ENCODE measurements at places on chromosomes 7 and 10.

- no peak for ATAC-seq
Measured at GRCh38 chr10:97944772-97945171, 85.6 kb downstream of the CRTAC1 start.

DNA sequence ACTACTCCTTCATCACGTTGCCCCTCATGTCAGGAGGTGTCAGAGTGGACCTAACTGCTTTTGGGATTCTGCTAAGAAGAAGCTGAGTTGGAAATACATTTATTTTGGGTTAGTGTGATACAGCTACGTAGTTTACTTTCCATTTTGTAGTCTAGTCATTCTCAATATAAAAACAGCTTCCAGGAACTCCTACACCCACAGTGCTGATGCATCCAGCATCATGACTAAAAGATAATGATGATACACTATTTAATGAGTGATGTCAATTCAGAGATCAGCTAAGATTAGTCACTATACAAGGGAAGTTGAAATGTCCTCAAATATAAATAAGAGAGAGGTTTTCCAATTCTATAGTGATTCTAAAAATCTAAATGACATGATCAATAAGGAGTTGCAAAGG lies 264.2 kb upstream of the SLC26A5 start:
- no peak for ATAC-seq

- no peak for ATAC-seq
Measured at GRCh38 chr7:12062062-12062461, 149.0 kb upstream of the TMEM106B start.

DNA sequence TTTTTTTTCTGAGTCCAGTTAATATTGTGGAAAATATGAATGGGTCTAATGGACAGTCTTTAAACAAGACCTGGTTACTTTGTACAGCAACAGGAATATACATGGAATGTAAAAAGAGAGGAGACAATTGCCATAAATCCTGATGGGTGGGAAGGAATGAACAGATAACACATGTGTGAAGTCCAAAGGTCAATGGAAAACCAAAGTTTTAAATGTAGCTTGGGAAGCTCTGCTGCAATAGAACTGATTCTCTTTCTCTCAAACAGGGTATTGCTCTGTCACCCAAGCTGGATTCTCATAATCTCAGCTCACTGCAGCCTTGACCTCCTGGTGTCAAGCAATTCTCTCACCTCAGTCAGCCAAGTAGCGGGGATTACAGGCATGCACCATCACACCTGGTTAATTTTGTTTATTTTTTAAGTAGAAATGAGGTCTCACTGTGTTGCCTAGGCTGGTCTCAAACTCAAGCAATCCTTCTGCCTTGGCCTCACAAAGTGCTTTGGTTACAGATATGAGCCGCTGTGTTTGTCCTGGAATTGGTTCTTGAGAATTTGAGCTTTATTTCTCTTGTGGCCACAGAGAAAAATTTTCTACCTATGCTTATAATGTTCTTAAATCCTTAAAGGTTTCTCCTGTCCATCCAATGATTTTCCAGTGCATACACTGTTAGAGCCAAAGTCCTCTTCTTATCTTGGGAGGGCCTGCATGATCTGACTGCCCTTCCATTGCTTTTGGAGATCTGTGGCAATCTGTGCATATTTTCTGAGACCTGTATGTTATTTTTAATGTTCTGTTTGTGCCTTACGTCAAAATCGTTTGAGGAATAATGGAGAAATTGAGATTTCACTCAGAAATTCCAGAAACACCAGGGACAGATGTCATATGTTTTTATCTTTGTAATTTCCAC lies 30.7 kb upstream of the ZNF92 start:
- ATAC-seq: no peak

DNA sequence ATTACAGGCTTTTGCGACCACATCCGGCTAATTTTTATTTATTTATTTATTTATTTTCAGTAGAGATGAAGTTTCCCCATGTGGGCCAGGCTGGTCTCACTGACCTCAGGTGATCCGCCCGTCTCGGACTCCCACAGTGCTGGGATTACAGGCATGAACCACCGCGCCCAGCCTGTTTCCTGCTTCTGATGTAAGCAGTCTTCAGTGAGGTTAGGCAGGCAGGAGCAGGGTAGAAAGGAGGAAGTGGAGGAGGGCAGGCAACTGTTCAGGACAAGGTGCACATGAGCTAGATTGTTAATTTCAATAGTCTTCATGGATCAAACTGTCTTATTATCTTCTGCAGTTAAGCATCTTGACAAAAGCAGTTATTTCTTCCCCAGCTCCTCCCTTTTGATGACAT lies 605.0 kb downstream of the CCSER2 start:
- ATAC-seq: no peak

DNA sequence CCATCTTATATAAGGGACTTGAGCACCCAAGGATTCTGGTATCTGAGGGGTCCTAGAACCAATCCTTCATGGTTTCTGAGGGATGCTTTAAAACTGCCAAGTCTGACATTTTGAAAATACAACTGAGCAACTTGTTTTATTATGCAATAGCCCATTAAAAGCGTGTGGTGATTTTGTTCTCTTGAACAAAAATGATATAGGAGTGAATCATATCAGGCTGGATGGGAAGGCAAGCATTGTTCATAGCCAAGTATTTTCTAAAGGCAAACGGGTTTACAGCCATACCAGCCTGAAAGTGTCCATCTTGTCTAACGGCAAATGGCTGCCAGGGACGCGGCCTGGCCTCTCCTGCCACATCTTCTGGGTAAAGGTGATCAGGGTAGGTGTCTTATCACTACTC lies 23.4 kb downstream of the RPP38 start:
- ATAC-seq: no peak

- ATAC-seq: no peak
Measured at GRCh38 chr7:155568333-155568660, 21.9 kb upstream of the CNPY1 start.

- no peak for ATAC-seq
Measured at GRCh38 chr7:137609500-137609899, 237.3 kb downstream of the DGKI start.

DNA sequence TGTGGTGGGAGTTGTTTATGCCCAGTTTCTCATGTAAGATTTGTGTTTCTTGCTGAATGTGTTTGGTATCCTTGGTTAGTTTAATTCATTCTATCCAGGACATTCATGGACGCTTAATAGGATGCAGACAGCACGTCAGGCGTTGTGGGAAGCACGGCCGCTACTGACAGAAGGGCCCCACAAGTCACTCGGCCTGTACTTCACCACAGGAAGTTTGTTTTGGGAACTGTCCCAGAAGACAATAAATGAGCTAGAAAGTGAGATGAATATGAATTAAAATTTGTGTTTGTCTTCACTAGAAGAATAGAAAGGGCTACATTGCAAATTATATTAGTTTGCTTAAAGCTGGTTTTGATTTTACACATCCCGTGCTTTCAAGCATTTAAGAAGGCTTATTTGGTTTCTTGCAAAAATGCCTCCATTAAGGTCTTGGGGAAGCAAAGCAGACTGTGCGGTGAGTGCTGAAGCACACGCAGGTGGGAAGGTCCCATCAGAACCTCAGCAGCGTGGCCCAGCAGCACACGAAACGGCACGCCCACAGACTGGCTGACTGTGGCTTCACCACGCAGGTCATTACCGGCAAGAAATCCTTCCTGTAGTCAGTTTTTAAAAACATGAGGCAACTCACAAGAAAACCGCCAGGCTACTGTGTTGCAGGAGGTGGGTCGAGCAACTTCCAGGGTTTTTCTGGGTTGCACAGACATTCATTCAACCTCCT lies 74.1 kb downstream of the VIPR2 start:
- ATAC-seq: no peak

GRCh38 chr7:36116347-36117202 lies 36.5 kb upstream of the EEPD1 start:
- ATAC-seq: no peak

DNA sequence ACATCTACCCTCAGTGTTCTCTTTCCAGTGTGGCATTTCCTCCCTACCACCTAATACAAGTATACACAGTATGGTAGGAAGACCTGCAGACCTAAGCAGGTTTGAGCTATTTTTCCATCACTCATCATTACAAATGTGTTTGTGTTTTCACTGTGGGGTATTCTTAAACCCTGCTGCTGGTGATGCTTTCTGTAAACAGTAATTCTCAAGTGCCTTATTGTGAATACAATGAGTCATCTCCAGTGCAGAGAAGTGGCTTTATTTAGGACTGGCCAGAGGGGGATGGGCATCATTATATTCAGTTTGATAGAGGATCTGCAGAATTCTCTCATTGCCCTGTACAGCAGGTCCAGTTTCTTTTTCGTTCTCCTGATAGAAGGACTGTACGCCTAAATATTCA lies 63.7 kb downstream of the GRM8 start:
- no peak for ATAC-seq

GRCh38 chr10:5930272-5930671 lies 40.2 kb downstream of the FBH1 start:
- ATAC-seq: no peak

DNA sequence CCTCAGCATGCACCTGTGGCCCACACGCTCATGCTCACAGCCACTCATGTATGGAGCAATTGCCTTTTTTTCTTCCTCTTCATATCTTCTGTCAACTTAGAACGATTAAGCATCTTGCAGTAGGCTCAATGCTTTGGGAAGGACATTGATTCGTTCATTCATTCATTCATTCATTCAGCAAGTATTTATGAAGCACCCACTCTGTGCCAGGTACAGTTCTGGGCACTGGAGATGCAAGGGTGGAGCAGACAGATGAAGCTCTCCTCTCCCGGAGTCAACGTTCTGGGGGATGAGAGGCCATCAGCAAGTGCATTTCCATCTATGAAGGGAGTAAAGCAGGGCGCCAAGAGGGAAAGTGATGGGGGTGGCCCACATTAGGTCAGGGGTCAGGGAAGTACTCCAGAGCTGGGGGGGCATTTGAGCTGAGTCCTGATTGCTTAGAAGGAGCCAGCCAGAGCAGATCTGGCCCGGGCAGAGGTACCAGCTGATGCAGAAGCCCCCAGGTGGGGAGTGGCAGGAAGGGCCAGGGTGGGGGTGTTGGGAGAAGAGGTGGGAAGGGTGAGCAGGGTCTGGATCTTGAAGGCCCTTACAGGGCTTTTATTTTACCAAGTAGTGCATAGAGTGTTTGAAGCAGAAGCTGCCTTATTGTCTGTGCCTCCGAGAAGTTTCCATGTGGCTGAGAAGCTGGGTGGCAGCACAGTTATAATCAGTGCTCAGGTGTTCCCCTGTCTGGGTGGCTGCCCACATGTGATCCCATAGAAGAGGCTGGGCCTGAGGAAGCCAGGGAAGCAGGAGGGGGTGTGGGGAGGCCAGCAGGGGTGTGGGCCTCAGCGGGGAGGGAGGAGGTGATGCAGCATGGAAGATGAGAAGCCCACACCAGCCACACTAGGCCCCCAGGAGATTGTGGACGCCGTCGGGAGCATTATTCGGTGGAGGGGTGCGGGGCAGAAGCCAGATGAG lies 36.2 kb downstream of the CHST3 start:
- ATAC-seq: no peak

DNA sequence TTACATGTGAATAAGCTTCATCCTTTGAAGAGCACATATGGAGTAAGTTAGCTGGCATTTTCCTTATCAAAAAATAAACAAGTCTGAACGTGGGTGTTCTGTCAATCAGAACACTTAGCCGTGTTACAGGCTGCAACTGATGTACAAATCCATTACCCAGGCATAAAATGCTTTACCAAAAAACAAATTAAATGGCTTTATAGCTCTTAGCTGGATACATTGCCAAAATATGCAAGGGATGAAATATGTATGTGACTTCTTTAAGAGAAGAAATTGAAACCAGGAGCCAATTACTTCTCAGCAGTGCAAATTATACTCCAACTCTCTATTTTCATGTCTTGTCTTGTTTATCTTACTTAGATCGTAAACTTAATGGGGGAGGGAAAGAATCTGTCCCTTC lies 214.8 kb downstream of the DGKB start:
- ATAC-seq: no peak

DNA sequence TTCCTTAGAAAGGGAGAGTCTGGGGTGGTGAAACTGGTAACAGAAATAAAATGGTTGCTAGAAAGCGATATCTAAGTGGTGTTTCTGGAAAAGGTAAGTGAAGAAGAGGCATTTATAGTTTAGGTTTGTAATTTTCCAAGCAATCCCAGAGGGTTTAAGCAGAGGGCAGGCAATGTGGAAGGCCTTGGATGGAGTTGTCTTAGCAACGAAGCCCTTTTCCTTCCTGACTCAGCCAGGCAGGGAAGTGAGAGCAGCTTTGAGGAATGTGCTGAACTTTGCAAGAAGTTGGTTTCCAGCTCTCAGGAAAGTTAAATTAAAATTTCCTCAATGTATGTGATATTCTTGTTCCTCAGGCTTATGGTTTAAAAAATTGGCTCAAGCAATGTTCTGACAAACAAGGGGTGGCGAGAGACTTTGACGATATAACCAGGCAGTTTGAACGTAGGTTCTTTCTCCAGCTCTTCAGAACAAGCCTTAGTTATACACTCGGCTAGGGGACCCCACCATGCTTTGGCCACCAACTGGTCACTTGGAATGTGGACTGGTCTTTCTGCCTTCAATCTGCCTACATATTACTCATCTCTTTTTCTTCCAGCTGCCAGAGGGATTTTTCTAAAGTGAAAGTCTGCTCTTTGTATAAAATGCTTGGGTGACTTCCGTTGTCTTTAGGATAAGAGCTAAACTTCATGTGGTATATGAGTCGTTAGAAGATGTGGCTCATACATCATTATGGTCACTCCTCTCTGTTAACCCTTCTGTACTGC lies 66.9 kb upstream of the SLC25A13 start:
- peak; percentile 55 for ATAC-seq

GRCh38 chr10:15370856-15371701 lies at the start of gene FAM171A1:
TSS of gene FAM171A1 (minus strand) at chr10:15371289. CDS start at chr10:15371052, 237 bp downstream.
- ATAC-seq: peak; percentile 89

DNA sequence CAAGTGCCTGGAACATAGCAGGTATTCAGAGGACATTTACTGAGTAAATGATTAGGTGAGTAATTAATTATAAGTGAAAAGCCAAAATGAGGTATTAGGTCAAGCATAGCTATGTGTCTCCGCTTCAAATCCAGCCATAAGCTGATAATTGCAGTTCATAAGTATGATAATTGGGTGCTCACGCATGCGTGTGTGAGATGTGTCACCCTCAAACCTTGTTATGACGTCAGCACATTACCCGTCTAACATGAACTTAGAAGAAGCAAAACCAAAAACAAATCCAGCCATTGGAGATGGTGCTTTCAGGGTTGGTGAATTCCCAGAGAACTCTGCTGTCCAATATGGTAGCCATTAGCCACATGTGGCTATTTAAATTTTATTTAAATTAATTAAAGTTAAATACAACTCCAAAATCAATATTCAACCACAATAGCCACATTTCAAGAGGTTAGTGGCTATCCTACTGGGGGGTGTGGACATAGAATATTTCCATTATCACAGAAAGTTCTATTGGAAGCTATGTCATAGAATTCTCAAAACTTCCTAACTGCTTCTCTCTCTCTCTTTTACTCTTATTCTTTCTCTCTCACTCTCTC lies at the start of gene CPA5:
Gene CPA5, plus strand, starts transcription at position 546 of the 596 bp plus-strand sequence. CDS start 1,670 bp downstream, outside the sequence.
- ATAC-seq: no peak

GRCh38 chr7:87507446-87507845 lies 32.0 kb upstream of the ABCB4 start:
- no peak for ATAC-seq

GRCh38 chr7:24701261-24702235 lies 55.7 kb downstream of the GSDME start:
- ATAC-seq: no peak

GRCh38 chr7:139453673-139454321 lies 29.7 kb downstream of the KLRG2 start:
- no peak for ATAC-seq

GRCh38 chr7:21154614-21155013 lies 273.3 kb upstream of the SP4 start:
- no peak for ATAC-seq

GRCh38 chr7:42747044-42747443 lies 164.8 kb downstream of the C7orf25 start:
- ATAC-seq: no peak

Data from gastroesophageal sphincter (tissue), 4 donors.